ENCODE measurements at places on chromosomes 6 and 20. TPM values are rescaled to one million over a fixed set of nuclear protein-coding genes. Genes with fewer than 3 reads are reported as not detected.

Gene FOXS1
- total RNA-seq, result 6.1 TPM

Gene WFDC5
- not detected for total RNA-seq

Gene TPX2
- total RNA-seq, result 0.78 TPM

Gene GJA10
- total RNA-seq, result not detected

Gene ASIP
- 10.5 TPM for total RNA-seq

Gene PLAGL2
- 8.5 TPM for total RNA-seq

Gene SLC22A2
- total RNA-seq, result not detected

Gene SLC17A4
- not detected for total RNA-seq

Gene MUC21
- not detected for total RNA-seq

- no peak for DNase-seq
These were observed 10.9 kb downstream of the SPATS1 start for GRCh38 chr6:44353336-44353735.

- no peak for DNase-seq
These were observed 104.9 kb upstream of the SLC22A23 start for GRCh38 chr6:3561725-3562124.

- peak; percentile 79 for DNase-seq
These were observed at the start of gene SLC23A2 for GRCh38 chr20:5001174-5002076. Gene SLC23A2, minus strand, starts transcription at chr20:5001510. Its CDS starts 68,948 bp downstream, at chr20:4932562.

GRCh38 chr6:1607516-1608221 lies 2.0 kb upstream of the FOXC1 start:
- no peak for DNase-seq

DNA sequence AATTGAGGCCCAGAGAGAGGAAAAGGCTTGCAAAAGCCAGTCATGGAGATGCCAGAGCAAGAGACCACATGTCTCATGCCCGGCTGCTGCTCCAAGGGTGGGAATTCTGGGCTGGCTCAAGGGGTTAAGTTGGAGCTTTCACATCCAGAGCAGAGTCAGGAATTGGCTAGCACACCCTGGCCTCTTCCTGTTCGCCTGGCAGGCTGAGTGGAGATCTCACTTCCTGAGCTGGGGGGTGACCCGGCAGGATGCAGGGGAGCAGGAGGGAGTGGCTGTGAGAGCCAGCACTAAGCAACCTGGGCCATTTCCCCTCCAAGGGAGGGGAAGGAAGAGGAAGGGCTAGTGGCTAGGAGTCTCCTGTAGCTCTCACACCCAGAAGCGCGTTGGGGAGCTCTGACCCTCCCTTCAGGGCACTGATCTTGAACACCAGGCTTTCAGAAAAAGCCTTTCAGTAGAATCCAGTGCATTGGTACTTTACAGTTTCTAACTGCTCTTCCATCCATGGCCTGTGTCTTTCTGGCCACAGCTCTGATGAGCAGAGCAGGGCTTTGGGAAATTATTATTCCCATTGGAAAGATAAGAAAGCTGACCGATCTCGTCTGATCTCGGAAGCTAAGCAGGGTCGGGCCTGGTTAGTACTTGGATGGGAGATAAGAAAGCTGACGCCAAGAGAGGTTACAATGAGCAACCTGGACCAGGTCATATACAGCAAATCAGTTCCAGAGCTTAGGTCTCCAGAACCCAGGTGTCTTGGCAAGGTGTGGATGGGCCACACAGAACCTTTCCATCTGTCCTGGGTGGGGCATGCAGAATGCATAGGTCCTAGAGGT lies 2.2 kb upstream of the CCM2L start:
- peak; percentile 84 for DNase-seq

DNA sequence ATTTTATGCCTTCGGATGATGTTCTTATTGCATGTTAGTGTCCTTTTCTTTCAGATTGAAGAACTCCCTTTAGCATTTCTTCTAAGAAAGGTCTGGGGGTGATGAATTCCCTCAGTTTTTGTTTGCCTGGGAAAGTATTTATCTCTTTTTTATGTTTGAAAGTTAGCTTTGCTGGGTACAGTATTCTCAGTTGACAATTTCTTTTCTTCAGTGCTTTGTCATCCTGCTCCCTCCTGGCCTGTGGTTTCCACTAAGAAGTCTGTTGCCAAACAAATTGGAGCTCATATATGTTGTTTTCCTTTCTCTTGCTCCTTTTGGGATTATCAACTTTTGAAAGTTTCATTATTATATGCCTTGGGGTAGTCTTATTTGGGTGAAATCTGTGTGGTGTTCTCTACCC lies 11.5 kb downstream of the GRM1 start:
- no peak for DNase-seq

DNA sequence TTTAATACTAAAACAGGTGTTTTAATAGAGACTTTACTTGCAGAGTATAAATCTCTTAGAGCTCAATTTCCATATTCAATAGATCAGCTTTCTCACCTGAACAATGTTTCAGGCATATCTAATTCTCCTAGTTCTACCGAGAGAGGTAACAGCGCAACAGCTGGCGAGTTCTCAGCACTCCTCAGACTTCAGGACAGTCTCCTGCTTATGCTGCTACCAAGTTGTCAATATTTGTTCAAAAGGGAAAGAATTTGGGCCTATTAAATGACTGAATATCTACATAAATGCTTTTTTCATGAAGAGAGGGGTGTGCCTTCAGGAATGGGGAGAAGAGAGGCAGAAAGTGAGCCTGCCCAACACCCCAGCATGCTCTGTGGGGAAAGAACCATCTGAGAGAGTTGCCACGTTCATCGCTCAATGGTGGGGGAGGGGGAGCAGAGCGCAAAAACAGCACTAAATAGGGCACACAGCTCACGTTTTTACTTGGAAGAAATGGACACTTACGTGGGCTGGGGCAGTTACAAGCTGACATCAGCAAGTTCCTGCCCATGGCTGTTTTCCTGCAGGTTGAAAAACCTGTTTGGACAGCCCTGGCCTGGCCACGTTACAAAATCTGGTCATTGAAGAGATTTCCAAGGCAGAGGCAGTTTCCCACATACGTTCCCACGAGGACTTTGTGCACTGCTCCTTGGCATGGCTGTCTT lies 38.0 kb downstream of the EZR start:
- DNase-seq, result no peak

DNA sequence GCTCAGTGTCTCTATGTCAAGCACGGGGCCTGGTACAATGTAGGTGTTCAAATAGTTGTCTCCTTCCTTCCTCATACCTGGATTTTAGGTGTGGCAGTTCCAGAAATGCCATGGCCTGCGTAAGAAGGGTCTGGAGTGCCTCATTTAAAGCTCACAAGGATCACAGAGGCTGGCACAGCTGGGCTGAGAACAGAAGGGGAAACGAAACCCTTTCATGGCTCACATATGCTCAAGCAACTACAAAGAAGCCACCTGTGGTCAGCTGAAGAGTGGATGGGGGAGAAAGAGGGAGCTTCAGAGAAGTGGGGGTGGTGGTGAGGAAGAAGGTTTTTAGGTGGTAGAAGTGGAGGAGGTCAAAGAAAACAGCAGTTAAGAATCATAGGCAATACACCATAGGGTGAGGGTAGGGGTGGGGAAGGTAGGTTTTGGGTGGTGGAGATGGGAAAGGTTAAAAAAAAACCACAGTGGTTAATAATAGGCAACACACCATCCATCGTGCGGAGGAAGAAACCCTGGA lies 17.0 kb upstream of the TOP1 start:
- DNase-seq, result no peak

DNA sequence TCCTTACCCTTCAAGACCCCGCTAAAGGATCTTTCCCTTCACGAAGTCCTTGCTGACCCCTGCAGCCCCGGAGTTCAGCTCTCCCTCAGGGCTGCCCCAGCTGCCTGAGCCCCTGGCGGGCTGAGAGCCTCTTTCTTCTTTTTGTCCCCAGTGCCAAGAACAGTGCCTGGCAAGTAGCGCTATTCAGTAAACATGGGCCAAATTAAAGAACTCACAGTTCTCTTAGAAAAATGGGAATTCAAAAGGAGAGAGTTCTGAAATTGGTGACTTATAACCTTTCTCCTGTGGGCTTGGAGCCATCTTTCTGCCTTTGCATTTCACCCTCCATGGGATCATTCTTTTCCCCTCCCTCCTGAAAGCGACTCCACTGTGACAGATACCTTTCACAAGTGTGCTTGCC lies 227.2 kb downstream of the TMEM242 start:
- no peak for DNase-seq

GRCh38 chr6:73451223-73452106 lies 632 bp downstream of the CGAS start:
- DNase-seq, result peak; percentile 80

GRCh38 chr6:83183082-83183828 lies 9.8 kb downstream of the PGM3 start:
- no peak for DNase-seq

GRCh38 chr6:37150314-37150713 lies 19.6 kb upstream of the PIM1 start:
- DNase-seq, result no peak

DNA sequence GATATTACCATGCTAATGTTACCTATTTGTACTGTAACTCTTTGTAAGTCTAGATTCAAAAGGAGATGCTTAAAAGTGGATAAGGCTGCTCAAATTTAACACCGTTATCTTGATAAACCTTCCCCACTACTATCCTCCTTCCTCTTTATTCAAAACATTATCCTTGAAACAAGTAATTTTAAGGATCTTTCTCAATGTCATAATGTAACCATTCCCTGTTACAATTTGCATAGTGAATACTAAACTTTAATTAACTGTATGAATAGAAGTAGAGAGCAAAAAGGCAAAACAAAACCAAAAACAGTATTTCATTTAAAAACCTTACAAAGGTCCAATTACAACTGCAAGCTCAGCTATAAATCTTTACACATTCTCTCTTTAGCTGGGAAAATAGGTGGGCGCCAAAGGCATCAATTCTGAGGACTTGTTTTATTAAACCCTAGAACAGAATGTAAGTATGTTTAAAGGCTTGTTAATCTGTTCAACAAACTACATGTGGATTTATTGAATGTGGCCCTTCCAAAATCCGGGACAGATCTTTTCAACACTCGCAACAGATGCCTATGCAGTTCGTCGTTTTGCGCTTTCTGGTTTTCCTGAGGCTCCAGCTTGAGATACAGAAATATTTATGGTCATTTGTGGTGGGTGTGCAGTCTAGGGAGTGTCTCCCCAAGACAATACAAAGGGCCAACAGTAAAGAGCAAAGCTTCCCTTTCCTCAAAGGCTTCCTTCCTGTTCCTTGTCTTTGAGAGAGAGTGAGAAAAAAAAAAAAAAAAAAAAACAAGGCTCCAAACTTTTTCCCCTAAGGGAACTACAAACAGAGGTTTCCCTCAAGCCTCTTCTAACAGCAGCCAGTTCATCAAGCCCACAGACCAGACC lies 15.1 kb downstream of the KIF13A start:
- no peak for DNase-seq

GRCh38 chr6:112203577-112204349 lies 50.6 kb downstream of the LAMA4 start:
- DNase-seq, result no peak

GRCh38 chr20:43722153-43722505 lies 4.7 kb downstream of the GTSF1L start:
- no peak for DNase-seq

DNA sequence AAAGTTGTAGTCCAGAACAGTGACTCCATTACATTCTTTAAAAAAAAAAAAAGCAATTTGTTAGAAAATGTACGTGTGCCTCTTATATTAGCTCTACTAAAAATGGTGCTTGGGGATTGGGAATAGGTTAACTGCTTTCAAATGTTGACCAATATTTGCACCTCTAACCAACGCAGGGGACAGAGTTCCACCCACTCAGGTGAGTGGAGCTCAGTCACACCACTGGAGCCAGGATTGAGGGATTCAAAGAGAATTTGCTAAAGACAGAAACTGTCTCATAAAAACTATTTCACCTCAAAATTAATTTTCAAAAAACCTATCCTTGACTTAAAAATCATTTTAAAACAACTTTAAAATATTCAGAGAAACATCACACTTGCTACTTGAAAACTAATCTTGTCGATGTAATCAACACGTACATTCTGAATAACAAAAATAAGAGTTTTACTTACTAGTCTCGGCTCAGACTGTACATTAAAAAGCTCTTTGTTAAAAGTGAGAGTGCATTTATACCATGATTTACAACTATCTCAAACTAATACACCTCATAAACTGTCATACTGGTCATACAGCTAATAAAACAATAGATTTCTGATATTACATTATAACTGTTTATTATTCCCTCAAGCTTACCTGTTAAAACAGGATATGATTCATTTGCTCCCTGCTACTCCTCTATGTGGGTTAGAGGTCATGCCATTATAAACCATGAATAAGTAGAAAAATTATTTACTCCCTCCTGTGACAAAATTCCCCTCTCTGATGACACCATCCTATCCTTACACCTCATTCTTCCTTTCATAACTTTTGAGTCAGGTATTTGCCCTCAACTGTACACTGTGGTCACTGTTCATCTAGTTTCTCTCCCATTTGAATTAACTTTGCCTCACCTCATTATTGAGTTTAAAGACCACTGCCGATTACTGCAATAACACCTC lies 88.6 kb downstream of the PDE10A start:
- no peak for DNase-seq

- DNase-seq, result no peak
These were observed 240.1 kb upstream of the TBX18 start for GRCh38 chr6:85004361-85004995.

DNA sequence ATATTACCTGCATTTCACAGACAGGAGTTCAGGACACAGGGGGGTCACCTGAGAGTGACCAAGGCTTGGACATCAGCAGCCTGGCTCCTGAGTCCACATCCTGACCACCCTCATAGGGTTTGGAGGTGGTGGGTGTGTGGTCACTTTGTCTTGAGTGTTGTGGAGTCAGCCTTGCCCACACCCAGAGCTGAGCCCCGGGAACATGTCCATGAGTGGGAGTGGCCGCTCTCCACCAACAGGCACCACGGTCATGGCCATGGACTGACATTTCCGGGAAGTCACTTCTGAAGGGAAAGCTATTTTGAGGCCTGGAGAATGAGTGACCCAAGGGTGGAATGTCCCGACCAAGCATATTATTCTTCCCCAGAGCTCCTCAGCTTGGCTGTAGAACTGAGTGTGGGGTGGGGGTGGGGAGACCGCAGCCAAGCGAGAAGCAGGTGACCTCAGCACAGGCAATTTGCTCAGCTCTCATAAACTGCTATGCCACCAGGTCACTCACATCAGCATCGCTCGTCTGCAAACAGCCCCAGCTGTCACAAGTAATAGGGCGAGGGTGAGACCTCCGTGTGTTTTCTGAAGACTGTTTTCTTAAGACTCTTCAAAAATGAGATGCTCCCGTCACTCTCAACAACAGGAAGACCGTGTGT lies 348.6 kb upstream of the CDH4 start:
- no peak for DNase-seq

- DNase-seq, result no peak
These were observed 27.8 kb downstream of the FYN start for GRCh38 chr6:111845441-111845871.

- DNase-seq, result no peak
These were observed 52.6 kb upstream of the CD93 start for GRCh38 chr20:23138682-23139081.

GRCh38 chr20:37649676-37650370 lies 44.0 kb upstream of the CTNNBL1 start:
- DNase-seq, result no peak

- no peak for DNase-seq
These were observed 529.1 kb upstream of the CITED2 start for GRCh38 chr6:139903411-139904157.

DNA sequence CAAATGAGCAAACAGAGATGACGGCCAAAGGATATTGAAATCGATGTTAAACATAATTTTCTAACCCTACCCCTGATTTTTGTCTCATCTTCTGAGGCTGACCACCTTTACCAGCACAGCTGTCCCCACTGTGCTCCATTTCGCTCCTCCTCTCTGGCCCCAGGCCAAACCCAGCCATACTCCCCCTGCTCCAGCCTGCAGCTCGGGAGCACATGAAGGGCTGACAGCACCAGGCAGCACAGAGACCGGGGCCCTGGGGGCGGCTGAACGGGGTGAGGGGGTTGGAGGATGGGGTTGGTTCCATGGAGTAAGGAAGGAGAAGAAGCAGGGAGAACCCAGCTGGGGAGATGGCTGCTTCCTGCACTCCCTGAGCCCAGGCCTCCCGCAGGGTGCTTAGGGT lies 3.2 kb upstream of the NCR2 start:
- DNase-seq, result peak; percentile 62
